ENCODE measurements at places on chromosomes 3 and 15. TPM values are rescaled to one million over a fixed set of nuclear protein-coding genes. Genes with fewer than 3 reads are reported as not detected.
A peak's percentile ranks its signal among the peaks of the same experiment; 100 is the strongest.

DNA sequence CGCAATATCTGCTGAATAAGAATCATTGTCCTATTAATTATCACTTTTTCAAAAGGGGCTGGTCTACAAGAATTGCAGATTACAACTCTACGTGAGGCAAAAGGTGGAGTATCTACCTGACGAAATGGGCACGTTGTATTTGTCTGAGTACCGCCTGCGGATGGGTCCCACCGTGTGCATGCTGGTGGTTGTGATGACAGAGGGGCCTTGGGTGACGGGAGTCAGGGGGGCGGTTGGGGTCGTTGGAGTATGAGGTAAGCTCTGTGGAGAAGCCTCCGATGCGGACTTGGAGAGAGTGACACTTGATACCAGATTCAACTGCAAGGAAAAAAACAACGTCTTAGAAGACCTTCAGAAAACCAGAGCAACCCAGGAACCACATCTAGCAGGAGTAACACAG, 605.8 kb downstream of the FOXP1 start:
- no peak for DNase-seq

- peak; percentile 63 for DNase-seq
Measured at GRCh38 chr15:40815042-40815698, 7.9 kb upstream of the DNAJC17 start.

DNA sequence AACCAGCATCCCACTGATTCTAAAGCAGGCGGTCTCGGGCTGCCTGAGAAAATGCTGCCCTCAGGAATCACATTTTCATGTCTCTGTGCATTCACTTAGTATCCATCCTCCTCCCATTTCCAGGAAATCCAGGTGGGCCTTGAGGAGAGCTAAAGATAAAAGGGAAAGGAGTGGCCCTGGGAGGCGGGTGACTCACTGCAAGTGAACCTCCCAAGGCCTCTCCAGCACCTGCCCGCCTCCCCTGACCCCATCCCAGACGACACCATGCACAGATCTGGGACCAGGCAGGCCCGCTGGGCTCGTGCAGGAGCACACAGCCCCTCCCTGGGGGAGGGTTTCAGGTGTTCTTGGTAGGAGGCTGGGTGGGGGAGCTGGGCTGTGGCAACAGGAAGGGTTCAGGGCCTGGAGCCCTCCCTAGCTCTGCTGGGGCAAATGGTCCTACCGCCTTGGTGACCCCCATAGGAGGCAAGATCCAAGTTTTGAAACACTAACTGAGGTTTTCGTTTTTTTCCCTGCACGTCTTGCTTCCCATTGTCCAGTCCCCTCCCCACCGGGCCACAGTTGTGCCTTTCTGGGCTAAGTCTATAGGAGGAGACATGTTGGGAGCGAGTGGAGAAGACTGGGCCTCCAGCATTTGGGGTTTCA, 22.2 kb downstream of the MELTF start:
- DNase-seq = no peak

Gene RBP2
- total RNA-seq = not detected
